ENCODE measurements at places on chromosomes 1 and 21.
A peak's percentile ranks its signal among the peaks of the same experiment; 100 is the strongest.

DNA sequence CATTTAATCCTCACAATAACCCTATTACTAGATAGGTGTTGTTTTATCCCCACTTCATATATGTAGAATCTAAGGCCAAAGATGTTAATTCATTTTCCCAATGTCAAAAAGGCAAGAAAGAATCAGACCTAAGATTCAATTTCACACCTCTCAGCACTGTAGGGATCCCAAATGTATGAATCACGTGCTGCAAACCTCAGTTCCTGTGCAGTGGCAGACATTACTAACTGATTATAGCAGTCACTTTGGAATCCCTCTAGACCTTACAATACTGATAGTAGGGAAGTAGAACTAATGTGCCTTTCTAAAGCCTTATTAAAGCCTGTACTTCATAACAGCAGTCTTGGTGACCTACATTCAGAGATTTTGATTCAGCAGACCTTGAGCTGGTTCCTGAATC is 2.3 kb downstream of the C1orf87 start:
- no peak for DNase-seq

DNA sequence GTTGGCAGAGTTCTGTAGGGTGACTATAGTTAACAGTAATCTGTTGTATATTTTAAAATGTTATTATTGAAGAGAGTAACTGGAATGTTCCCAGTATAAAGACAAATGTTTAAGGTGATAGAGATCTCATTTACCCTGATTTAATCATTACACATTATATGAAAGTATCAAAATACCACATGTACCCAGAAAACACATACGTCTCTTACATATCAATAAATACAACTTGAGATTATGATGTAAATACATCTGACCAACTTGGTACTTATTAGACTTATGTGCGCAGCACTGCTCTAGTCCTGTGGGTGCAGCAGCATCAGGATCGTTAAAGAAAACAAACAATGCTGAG is 670 bp upstream of the PARK7 start:
- no peak for DNase-seq

- no peak for DNase-seq
Measured at GRCh38 chr1:3264456-3264855, 190.0 kb upstream of the ARHGEF16 start.

- DNase-seq = no peak
Measured at GRCh38 chr1:2981981-2982614, 39.2 kb upstream of the ACTRT2 start.

GRCh38 chr1:42165511-42166210 is 1.1 kb upstream of the GUCA2A start:
- DNase-seq = no peak

- no peak for DNase-seq
Measured at GRCh38 chr1:84367219-84367618, 31.1 kb upstream of the DNASE2B start.

GRCh38 chr1:15950763-15951295 is 25.1 kb downstream of the ZBTB17 start:
- no peak for DNase-seq

GRCh38 chr1:240526312-240526711 is 85.6 kb downstream of the GREM2 start:
- no peak for DNase-seq

DNA sequence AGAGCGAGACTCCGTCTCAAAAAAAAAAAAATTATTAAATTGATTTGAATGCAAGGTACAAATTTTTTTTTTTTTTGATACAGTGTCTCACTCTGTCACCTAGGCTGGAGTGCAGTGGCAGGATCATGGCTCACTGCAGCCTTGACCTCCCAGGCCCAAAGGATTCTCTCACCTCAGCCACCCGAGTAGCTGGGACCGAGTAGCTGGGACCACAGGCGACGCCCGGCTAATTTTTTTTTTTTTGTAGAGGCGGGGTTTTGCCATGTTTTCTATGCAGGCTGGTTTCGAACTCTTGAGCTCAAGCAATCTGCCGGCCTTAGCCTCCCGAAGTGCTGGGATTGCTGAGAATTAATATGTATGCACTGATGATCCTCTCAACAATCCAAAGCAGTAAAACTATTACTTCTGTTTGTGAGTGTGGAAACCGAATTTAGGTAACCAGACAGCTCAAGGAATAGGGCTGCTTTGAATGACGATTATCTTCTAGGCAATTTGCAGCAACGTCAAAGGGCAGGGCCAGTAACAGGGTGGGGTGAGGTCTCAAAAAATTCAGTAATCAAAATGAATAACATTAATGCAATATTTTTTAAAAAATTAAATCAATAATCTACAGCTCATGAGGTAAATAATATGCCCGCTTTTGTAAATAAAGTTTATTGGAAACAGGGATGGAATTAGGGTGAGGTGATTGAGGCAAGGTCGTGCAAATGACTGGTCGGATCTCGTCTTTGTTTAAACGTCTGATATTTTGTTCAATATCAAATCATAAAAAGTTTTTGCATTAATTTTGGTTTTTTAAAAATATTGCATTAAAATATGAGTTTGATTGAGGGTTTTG is 1.2 kb downstream of the CLSPN start:
- no peak for DNase-seq

DNA sequence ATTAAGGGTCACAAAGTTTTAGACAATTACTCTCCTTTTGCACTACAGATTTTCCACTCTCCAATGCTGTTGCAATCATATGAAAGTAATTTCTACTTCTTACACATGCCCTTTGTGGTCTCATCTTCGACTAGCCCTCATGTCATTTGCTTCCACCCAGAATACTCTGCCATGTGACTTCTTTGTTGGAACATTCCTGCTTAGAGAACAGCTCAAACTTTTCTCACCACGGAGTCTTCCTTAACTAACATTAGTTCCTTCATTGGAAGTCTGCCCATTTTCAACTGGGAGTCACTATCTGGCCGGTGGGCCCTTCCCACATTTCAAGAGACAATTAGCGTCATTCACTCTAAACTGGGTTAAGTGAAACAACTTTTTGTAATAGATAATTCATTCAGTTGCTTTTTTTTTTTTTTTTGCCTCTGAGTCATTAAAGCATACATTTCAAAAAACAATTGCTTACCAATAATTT is 142.6 kb upstream of the PALMD start:
- no peak for DNase-seq

GRCh38 chr1:9957726-9958125 is 14.5 kb downstream of the NMNAT1 start:
- DNase-seq = no peak

DNA sequence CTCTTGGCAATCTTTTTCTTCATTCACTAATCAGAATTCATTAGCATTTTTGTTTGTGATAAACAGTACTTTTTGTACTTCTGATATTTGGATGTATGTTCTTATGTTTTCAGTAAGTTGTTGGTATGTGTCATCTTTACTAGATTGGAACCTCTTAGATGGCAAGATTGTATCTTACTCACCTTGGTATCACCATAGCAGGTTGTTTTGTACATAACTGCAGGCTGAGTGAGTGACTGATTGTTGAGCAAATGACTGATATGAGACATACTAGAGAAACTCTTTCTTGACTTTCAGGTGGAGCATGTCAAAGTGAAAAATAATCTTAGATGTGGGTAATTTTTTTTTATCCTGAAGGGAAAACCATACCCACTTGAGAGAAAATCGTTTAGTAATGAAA is 173.7 kb downstream of the CLEC20A start:
- no peak for DNase-seq

DNA sequence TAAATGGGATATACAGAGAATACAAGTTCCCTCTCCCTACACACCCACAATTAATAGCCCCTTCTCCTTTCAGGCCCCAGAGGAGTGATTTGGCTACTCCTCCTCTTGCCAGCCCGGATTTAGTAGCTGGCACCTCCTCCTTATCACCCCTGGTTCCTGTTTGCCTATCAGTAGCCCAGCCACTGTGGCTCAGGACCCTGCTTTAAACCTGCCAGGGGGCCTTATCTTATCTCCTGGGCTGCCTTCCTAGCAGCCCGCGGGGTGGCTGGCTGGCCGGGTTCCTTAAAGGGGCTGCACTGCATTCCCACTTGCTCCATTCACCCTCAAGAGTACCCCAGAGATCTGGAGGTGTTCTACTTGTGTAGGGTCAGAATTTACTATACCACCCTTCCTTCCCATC is 70.4 kb downstream of the PLEKHA6 start:
- no peak for DNase-seq

GRCh38 chr1:192939440-192939839 is 119.7 kb downstream of the UCHL5 start:
- no peak for DNase-seq

GRCh38 chr1:201593200-201593921 is 54.4 kb downstream of the NAV1 start:
- DNase-seq = no peak

DNA sequence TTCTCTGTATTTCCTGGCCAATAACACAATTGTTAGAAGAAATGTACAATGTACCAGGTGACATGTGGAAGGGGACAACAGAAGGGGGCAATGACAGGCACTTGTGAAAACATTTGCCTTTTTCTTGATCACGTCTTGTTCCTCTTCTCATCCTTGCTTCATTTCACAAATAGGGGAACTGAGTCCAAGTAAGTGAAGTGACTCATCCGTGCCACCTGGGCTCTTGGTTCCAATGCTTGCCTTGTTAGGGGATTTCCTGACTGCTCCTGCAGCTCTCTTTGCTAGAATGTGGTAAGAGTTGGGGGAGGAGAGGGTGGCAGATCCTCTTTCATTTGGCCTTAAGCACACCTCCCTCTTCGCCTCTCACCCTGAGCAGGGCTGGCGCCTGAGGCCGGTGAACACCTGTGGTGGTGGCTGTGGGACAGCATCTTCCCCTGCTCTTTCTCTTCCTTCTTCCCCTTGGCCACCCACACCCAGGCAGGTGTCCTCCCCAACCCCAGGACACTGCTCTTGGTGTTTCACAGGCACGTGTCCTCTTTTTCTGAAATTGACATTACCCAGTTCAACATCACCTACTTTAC is 2.2 kb upstream of the RHEX start:
- DNase-seq = no peak

GRCh38 chr21:35057428-35057827 is 8.3 kb upstream of the RUNX1 start:
- DNase-seq = no peak

DNA sequence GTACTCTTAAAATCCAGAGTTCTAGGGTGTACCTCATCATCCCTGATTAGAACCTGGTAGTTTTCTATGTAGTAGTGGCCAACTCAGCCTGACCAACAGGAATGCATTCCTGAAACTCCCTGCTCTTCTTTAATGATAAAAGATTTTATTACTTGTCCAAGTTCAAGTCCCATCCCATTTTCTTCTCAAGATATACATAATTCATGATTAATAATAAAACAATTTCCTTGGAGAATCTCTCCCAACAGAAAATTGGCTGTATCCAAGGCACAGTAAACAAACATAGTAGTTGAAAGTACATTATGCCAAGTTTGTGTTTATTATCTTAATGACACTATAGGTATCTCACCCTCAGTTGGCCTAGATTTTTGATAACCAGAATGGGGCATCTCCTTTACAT is 714.1 kb upstream of the ADAMTS5 start:
- no peak for DNase-seq

DNA sequence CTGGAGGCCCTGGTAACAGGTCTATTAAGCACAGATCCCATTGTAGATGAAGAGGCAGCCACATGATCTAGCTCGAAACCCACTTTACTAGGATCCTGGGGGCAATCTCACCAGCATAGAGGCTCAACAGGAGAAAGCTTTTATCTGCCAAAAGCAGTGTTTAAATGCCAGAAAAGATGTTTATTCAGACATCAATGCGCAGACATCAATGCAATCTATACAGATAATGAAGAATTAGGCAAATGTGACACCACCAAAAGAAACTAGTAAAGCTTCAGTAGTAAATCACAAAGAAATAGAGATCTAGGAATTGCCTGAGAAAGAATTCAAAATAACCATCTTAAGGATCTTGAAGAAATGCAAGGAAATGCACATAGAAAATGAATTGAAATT is 32.5 kb downstream of the OR6Y1 start:
- DNase-seq = no peak

DNA sequence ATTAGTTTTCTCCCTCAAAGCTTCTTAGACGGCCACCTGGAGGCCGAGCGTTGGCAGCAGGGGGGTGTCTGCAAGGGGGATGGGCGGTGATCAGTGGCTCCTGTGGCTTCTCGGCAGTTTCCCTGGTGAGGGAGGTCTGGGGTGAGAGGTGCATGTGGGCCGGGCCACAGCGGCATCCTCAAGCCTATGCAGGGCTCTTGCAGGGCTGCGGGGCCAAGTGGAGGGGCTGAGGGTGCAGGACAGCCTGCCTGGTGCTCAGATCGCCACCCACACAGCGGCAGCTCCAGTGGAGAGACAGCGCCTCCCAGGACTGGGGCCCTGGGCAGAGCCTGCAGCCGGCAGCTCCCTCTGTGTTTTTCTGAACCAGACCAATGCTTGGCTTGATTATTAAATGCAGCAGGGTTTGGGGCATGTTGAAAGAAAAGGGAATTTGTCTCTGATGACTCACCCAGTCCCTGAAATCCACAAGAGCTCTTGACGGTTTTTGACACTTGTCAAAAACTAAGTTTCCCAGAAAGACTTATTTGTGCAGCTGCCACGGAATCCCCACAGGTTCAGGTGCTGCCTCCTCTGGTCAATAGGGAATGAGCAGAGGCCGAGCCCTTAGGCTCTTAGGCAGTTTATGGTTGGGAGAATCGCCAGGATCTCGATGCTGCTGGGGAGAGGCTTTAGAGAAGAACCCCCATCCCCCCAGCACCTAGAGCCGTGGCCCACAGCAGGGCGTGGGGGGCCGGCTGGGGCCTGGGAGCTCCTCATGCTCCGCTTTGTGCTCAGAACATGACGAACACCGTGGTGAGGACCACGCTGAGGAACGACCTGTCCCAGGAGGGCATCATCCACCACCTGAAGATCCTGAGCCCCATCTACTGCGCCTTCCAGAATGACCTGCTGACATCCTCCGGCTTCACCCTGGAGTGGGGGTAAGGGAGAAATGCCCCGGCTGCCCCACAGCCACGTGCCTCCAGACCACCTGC is 54.7 kb downstream of the UMODL1 start:
- no peak for DNase-seq

GRCh38 chr1:87766737-87767136 is 438.1 kb downstream of the LMO4 start:
- DNase-seq = no peak

DNA sequence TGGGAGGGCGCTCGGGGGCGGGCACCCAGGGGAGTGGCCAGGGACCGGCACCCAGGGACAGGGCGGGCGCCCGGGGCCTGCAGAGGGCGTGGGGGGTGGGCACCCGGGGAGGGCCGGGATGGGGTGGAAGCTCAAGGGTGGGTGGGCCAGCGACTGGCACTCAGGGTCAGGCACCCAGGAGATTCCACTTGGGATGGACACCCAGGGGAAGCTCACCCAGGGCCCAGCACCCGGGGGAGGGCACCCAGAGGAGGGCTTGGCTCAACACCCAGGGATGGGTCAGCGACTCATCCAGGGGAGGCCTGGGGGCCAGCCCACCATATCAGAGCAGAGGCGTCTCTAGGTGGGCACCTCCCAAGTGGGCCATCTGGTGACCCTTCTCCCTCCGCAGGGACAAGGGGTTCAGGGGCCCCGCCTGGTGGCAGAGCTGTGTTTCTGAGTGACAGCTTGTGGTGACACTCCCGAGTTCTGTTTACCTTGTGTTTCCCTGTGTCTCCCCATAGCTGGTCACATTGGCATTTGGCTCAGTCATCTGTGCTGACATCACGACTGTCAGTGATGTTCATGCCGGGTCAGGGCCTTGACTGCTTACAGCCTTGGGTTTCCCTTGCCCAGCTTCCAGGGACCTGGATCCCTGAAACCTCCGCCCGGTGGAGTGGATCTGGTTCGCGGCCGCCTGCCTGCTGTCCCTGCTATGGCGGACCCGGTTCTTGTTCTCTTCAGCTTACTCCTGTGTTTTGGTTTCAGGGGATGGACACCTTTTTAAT is 749 bp downstream of the IBA57 start:
- peak; percentile 52 for DNase-seq

GRCh38 chr1:102578804-102579203 is 529.5 kb downstream of the COL11A1 start:
- DNase-seq = no peak

GRCh38 chr1:212488436-212489283 is 55.9 kb downstream of the NENF start:
- no peak for DNase-seq

Data from cerebellar nuclear complex (tissue), 1 donor.